ENCODE measurements at places on chromosomes 3 and 15.

DNA sequence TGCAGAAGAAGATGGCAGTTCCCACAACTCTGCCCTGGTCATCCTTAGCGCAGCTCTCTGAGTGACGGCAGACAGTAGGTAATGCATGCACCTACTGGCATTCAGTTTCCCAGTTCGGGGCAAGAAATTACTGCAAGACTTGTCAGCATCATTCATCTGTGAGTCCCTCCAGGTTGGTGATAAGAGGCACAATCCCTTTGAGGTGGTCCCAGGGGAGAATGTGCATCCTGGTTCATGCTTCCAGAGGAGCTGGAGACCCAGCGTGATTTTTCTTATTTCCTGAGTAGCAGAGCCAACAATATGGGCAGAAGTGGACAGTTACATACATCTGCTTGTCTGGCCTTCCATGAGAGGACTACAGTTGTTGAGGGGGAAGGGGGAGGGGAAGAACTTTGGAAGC is 235.9 kb upstream of the BHLHE40 start:
- H3K4me1 ChIP-seq: peaks cover 29% of the 10 kb centered on the region
- H3K27ac ChIP-seq: no peak overlapping the region
- DNase-seq: no peak
- no peaks in the 10 kb centered on the region for H3K36me3 ChIP-seq

- H3K4me3 ChIP-seq: no peak overlapping the region
- no peak for DNase-seq
- H3K36me3 ChIP-seq: peaks cover 11% of the 10 kb centered on the region
- H3K27ac ChIP-seq: no peak overlapping the region
Observed at GRCh38 chr15:63146684-63147083, 10.6 kb downstream of the RPS27L start.

- no peaks in the 10 kb centered on the region for H3K36me3 ChIP-seq
- H3K27ac ChIP-seq: no peak overlapping the region
- no peaks in the 10 kb centered on the region for H3K27me3 ChIP-seq
- H3K4me1 ChIP-seq: no peaks in the 10 kb centered on the region
Observed at GRCh38 chr3:3499987-3500386, 299.2 kb upstream of the LRRN1 start.

- H3K4me3 ChIP-seq: peak overlapping the region; percentile 36
- no peak overlapping the region for H3K27ac ChIP-seq
- H3K36me3 ChIP-seq: no peaks in the 10 kb centered on the region
- peaks cover 9% of the 10 kb centered on the region for H3K4me1 ChIP-seq
- DNase-seq: peak; percentile 51
Observed at GRCh38 chr3:192409201-192409837, 318.0 kb downstream of the FGF12 start.
